K562 (cell line): ENCODE measurements at places on chromosomes 11 and 22. TPM values are rescaled to one million over a fixed set of nuclear protein-coding genes. Genes with fewer than 3 reads are reported as not detected.

Gene NOX4
- not detected in 2 replicates for polyA plus RNA-seq

Gene ZBTB44
- 12.1 and 12.3 TPM in 2 replicates for polyA plus RNA-seq

Gene CCDC87
- 0.12 TPM in 1 of 2 replicates, not detected in the other for polyA plus RNA-seq

Gene FZD4
- 5.8 and 6.7 TPM in 2 replicates for polyA plus RNA-seq

Gene GLYAT
- 0.47 TPM in 1 of 2 replicates, not detected in the other for polyA plus RNA-seq

Gene TUBA8
- 0.60 and 1.3 TPM in 2 replicates for polyA plus RNA-seq

Gene DEPDC7
- polyA plus RNA-seq = 12.0 and 13.8 TPM in 2 replicates
